ENCODE measurements at places on chromosomes 11 and 22. TPM values are rescaled to one million over a fixed set of nuclear protein-coding genes. Genes with fewer than 3 reads are reported as not detected.

The DCDC1 gene
- under 0.01 TPM for total RNA-seq

The MRGPRD gene
- total RNA-seq = not detected

The SCN2B gene
- not detected for total RNA-seq

The OR10AG1 gene
- total RNA-seq = not detected

The MN1 gene
- total RNA-seq = 0.36 TPM

The FAT3 gene
- under 0.01 TPM for total RNA-seq

The SCUBE2 gene
- 5.1 TPM for total RNA-seq

The C11orf42 gene
- not detected for total RNA-seq

The ARHGAP8 gene
- total RNA-seq = 7.6 TPM

The MRGPRF gene
- 0.62 TPM for total RNA-seq

The SELENOO gene
- 24.2 TPM for total RNA-seq

The KDM4D gene
- 2.3 TPM for total RNA-seq

The ALDH3B2 gene
- total RNA-seq = not detected

The TMEM25 gene
- 10.3 TPM for total RNA-seq

The OR5AK2 gene
- not detected for total RNA-seq

The LMNTD2 gene
- 2.5 TPM for total RNA-seq

The WT1 gene
- total RNA-seq = under 0.01 TPM

The KRTAP5-11 gene
- not detected for total RNA-seq

Data from melanocyte of skin (primary cell).